Activated CD4-positive, alpha-beta memory T cell treated with anti-CD3 and anti-CD28 coated beads for 36 hours (primary cell): ENCODE measurements at places on chromosomes 4 and X.

- no peak for DNase-seq
Observed at GRCh38 chr4:13615161-13615560, 12.4 kb downstream of the BOD1L1 start.

DNA sequence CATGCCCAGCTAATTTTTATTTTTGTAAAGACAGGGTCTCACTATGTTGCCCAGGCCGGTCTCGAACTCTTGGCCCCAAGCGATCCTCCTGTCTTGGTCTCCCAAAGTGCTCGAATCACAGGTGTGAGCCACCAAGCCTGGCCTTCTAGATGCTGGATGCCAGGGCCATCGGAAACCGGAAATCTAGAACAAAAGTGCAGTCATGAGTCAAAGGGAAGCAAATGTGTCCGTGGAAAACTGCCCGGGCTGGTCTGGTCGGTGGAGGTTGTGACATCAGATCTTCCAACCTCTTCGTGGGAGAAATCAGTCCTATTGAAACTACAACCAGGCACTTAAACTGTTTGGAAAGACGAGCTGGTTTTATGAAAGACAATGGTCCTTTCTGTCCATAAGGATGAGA is 92.3 kb upstream of the SHOX start:
- DNase-seq, result no peak

GRCh38 chr4:7837597-7838135 is 102.0 kb downstream of the AFAP1 start:
- DNase-seq, result no peak

GRCh38 chrX:2468261-2469195 is 32.2 kb downstream of the DHRSX start:
- no peak for DNase-seq

GRCh38 chrX:19839770-19840254 is 47.6 kb downstream of the SH3KBP1 start:
- no peak for DNase-seq

DNA sequence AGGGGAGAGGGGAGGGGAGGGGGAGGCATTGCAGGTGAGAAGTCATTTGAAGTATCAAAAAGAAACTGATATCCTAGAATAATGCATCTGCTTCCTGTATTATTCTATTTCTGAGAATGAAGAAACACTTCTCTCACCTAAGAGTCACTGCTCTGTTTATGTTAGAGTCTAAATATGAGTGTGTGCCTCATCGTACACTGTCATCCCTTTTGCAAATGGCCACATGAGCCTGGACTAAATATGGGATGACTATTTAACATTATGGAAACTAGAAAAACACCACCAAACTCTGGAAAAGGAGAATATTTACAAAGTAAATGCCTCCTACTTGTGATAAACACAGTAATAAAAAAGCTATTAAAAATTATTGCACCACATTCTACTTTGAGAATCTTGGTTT is 146.4 kb upstream of the NOCT start:
- no peak for DNase-seq

DNA sequence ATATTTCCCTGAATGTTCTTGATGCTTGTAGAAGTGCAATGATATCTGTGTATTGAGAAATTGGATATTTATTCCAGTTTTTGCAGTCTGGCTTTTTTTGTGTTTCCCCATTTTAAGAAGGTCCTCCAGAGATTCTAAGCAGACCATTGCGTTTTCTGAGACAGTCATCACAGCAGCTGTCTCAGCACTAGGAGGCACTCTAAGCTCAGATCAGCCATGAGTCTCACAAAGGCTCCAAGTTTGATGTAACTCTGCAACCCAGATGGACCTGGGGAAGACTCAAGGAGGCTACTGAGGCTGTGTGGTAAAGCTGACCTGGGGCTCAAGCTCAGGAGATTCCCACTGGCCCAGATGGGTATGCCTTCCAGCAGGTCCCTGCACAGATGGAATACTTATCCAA is 89.3 kb upstream of the CYLC1 start:
- no peak for DNase-seq

DNA sequence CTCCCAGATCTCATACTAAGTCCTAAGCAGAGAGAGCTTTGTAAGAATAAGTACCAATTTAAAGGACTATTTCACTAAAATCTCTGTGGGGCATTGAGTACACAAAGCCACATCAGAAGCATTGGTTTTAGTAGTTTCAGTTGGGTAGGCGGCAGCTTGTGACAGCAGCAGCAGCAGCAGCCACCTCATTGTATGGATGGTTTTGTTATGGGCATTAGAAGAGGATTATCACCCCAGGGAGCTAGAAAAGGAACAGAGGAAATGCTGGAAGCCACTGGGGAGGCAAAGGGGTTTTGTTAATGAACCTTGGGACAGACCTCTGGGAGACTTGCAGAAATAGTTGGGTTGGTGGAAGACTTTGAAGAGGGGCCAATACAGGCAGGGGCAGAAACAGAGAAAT is 93.9 kb upstream of the FRMPD3 start:
- DNase-seq, result no peak

GRCh38 chrX:110284159-110284558 is 33.7 kb downstream of the AMMECR1 start:
- no peak for DNase-seq

DNA sequence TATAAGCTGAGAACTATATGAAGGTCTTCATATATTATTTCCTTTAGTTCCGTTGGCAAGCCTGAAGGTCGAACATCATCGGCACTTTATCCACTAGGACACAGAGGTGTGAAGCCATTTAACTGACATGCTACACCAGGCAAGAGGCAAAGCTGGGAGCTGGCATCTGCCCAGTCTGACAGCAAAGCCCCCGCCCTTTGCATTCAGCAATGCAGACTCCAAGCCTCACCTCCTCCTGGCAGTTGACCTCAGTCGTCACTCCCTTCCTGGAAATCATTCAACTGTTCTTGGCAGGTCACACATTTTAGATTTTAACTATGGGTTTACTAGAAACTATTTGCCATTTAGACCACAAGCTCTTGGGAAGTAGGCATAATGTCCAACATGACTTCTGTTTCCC is 135.8 kb upstream of the FRG1 start:
- no peak for DNase-seq

- DNase-seq, result no peak
Observed at GRCh38 chrX:118571836-118572235, 76.2 kb downstream of the DOCK11 start.

DNA sequence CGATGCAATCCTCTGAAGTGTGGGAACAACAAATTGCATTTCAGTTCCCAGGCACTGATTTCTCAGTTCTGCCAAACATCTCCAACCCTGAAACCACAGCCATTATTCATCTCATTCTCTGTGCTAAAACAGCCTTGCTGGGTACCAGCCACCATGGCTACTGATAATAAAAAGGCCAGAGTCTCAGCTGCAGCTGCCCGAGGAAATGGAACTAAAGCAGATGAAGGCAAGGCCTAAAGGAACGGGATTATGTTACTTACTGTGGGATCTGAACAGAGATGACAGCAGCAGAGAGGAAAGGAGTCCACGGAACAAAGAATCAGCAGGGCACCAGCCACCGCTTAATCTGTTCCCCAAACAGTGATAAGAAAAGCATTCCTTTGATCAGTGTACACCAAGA is 155.7 kb downstream of the PAPSS1 start:
- DNase-seq, result no peak

DNA sequence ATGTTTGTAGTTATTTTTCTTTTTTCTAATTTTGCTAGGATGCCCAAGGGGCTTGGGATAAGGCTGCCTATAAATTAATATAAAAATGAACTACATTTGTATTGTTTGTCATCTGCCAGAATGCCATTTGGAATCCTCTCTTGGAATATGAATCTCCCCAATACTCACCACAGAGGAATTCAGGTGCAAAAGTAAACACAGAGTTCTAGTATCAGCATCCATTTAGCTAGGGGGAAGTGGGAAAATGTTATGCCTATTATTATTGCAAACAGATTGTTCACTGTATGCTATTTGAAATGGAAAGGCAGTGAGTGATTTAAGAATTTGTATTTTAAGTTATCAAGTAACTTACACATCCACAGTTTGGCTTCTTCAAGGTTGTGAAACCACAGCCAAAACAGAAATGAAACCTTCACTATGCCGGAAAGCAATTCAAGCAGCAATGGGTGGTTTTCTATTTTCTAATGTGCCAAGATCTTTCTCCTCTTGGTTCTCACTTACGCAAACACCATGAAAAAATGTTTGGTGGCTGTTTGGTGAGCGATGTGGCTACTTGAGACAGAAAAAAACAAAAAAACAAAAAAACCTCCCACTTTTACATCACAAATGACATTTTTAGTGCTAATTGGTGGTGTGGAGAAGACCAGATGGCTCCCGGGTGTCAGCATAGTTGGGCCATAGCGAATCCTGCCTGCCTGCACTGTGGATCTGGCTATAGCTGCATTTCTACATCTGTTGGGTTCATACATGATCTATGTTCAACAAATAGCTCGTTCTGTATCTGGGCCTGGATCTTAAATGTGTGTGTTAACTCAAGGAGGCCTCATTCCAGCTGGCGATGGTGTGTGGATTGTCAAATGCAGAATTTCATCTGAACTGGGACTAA is 200.8 kb upstream of the GIMD1 start:
- DNase-seq, result no peak

DNA sequence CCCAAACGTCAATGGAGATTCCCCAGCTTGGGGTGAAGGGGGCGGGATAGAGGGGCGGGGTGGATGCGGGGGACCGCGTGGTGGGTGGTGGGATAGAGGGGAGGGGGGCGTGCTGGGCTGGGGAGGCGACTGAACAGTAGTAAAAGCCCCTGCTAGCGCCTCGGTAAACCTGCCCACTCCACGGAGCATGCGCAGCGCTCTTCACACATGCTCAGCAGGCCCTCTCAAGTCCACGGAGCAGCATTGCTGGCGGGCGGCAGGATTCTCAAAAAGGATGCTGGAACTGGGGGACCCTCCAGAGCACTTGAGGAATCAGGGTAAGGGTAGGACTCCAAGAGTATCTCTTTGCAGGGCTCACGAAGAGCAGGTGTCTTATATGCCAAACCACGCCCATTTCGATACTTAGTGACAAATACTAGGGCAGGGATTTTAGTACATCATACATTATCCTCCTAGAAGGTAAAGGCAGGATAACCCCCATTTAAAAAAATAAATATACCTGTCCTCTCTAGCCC is 378 bp upstream of the RPS6KA6 start:
- DNase-seq, result no peak

- no peak for DNase-seq
Observed at GRCh38 chr4:54423066-54423465, 194.0 kb downstream of the PDGFRA start.

DNA sequence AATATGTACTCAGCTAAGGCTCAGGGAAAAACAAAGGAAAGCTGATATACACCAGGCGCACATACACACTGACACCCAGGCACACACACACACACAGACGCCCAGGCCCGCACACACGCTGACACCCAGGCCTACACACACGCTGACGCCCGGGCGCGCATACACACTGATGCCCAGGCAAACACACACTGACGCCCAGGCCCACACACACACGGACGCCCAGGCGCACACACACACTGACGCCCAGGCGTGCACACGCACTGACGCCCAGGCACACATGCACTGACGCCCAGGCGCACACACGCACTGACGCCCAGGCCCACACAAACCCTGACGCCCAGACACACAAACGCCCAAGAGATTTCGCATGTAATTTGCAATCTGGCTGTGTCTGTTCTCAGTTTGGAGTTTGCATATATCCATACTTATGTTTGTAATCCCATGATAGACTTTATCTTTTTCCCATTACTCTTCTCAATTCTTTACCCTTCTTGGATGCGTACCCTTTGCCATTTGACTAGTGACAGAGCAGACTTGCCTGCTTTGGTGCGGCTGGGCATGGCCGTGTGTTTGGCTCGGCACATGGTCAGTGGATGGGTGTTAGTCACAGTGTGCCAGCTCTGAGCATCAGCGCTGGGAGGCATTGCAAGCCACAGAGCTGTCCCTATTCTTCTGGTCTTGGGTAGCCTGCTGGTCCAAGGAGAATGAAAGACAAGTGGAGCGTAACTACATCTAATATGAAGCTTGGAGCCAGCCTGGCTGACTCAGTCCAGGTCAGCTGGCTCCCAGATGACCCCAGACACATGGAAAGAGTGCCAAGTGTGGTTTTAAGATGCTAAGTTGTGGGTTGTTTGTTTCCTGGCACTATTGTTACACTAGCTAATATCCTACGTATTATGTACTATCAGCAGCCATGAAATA is 632.4 kb upstream of the ZFP42 start:
- no peak for DNase-seq

GRCh38 chrX:19867411-19867732 is 20.0 kb downstream of the SH3KBP1 start:
- no peak for DNase-seq

GRCh38 chrX:1274786-1275185 is 6.2 kb downstream of the CSF2RA start:
- no peak for DNase-seq

DNA sequence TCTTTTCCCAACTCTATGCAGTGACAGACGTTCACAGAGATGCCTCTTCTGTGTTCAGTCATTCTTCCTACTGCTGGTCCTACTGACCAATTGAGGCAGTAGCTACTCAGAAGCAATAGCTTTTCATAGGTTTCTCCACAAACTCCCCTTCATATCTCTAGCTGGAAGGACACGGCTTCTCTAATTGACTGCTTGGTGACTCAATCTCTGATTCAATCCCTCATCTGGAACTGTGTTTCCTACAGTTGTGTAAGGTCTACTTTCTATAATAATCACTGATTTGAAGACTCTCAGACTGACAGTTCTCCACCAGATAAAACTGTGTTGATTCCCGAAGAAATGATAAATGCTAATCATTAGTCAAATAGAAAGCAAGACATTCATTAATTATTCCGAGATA is 111.5 kb downstream of the DTHD1 start:
- DNase-seq, result no peak

DNA sequence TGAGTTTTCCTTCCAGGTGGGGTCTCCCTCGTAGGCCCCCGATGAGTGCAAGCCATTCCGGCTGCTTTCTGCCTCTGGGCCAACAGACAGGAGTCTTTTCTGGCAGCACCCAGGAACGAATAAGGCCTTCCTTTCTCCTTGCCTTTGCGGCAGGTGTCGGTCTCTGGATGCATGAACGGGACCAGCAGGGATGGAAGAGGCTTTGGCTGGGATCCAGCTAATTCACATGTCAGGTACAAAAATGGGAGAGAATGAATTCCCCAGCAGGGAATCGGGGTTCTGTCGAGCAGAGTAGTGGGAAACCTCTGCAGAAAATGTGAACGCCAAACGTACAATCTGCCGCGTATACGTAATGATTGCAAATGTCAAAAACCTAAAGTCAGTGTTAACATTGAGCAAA is 146.1 kb upstream of the TBL1X start:
- no peak for DNase-seq

- no peak for DNase-seq
Observed at GRCh38 chrX:118211891-118212816, 95.5 kb upstream of the KLHL13 start.

- DNase-seq, result no peak
Observed at GRCh38 chr4:123206016-123206415, 190.6 kb upstream of the SPRY1 start.
